NCI-H1436 treated with DMSO at 0.1 percent for 48 hours (cell line): ENCODE measurements at places on chromosomes 3 and 15.

DNA sequence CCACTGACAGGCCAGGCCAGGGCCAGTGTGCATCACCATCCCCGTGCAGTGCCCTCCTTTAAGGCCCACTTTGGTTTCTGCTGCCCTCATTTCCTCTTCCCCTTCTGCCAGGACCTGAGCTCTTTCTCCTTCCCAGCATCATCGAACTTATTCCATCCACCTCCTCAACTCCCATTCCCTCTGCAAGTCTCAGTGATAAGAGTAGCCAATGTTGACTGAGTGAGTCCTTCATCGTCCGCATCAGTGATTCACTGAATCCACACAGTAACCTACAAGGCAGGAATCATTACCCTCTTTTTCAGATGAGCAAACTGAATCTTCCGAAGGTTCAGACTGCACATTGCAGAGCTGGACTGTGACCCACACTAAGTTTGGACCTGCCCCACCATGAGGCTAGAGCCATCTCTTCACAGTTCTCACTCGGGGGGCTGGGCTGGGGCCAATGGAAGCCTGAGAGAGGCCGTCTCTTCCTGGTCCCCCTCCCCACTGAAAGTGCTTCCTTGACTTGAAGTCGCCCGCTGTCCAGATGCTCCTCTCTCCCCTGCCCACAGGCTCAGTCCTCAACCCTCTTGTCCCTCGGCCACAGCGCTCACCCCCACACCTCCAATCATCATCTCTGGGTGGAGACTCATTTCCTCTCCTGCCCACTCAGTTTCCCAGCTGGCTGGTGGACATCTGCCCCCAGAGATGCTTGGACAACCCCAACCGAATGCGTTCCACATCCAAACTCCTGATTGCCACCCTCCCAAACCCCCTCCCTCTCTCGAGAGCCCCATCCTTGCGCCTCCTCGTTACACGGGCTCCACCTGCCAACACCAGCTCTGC lies 15.2 kb upstream of the ANPEP start:
- DNase-seq = no peak

DNA sequence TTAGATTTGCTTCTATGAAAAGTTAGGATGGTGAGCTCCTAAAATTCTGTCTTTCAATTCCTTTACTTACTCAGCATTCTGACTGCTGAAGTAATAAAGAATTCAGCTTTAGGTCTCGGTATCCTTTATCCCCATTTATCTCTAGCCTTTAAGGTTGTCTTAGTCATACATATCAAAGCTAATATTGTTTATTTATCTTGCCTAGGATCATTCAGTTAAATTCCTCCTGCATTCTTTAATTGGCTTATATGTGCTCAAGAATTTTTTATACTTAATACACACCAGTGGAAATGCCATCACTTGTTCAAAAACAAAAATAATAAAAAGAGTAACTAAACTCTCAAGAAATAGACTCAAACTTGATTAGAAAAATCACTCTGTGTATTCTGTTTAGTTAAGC lies 507.0 kb downstream of the ZPLD1 start:
- DNase-seq = no peak

- DNase-seq = no peak
These were observed 928.8 kb upstream of the ALCAM start for GRCh38 chr3:104437891-104438290.

GRCh38 chr3:21524133-21524532 lies 226.9 kb downstream of the ZNF385D start:
- DNase-seq = no peak

DNA sequence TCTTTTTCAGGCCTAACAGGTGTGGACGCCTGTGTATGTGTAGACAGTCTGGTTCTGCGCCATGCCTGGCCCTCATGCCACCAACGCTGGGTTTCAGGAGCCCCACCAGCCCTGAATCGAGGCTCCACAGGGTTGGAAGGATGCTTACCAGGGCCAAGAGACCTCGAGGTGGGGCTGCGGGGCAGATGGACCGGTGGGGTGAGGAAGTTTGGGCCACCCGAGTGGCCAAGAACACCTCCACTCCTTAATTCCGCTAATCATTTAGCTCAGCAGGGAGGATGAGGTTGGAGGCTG lies 6.0 kb upstream of the ONECUT1 start:
- DNase-seq = no peak

GRCh38 chr3:185702262-185703225 lies 116.4 kb downstream of the SENP2 start:
- no peak for DNase-seq

DNA sequence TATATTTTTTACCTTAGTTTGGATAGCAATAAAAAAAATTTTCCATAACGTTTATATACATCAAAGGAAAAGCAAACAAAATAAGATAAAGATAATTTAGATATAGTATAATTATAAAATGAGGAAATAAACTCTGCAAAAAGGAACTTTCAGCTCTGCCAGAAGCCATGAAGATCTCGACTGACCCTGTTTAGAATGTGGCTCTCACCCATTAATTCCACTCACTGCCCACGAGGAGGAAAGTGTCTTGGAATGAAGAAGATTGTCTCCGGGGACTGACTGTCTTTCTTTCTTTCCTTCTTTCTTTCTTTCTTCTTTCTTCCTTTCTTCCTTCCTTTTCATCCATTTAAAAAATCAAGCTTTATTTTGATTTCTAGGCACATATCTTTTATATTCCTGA lies 20.1 kb upstream of the PRR20G start:
- no peak for DNase-seq

GRCh38 chr15:28086175-28086703 lies 12.9 kb downstream of the OCA2 start:
- no peak for DNase-seq

- DNase-seq = no peak
These were observed 722 bp upstream of the POGLUT1 start for GRCh38 chr3:119468041-119468440.

DNA sequence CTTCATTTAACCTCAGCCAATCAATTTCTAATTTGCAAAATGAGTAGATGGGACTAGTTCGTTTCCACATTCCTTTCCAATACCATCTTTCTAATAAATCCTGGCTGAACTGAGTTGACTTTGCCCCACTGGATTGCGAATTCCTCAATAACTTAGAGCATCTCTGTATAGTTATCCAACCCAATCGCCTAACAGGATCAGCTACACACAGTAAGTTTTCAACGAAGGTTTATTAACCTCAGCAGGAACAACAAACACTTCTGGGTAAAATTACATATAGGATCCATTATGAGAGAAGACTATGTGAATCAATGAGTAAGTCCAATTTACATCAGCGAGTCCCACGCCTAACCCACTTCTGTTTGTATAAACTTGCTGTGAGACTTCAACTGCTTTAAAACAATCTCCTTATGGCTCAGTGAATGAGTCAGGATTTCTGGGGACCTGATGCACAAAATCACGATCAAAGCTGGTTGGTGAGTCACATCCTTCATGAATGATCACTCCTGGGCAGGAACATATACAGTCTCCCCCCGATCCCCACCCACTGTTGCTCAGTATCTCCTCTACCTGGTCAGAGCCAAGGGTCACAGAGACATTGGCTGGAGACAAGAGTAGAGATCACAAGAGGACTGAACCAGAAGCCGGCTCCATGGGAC lies 142.8 kb downstream of the EDEM1 start:
- DNase-seq = no peak

DNA sequence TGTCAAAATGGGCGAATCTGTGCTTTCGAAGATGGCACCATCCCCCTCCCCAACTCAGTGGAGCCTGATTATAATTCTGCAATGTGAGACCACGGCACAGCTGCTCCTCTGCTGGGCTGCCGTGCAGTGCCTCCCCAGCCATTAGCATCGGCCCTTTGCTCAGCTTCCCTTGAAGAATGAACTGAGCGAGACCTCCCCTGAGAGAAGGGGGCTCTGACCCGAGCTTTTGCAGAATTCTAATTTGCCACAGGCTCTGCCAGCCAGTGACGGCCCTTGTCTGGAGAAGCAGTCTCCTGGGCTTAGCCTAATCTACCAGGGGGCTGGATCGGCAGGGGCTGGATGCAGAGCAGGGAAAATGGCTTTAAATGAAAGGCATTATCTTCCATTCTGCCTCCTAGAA lies 57.2 kb downstream of the GLDN start:
- no peak for DNase-seq

DNA sequence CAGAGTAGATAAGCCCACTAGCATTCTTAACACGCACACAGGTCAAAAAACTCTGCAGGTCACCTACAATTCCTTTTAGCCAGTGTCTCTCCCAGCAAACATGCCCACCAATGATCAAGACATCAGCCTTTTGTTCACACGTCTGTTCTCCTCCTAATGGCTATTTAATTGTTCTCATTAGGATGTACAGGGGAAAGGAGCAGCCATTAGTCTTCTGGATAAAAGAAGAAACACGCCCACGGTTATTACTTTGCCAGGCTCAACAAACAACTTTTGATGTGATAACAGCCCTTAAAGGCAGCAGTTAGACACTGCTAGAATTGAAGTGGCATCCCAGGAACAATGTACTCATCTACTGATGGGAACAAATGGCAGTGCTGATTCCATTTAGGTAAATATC lies 108.8 kb downstream of the NTRK3 start:
- DNase-seq = no peak

DNA sequence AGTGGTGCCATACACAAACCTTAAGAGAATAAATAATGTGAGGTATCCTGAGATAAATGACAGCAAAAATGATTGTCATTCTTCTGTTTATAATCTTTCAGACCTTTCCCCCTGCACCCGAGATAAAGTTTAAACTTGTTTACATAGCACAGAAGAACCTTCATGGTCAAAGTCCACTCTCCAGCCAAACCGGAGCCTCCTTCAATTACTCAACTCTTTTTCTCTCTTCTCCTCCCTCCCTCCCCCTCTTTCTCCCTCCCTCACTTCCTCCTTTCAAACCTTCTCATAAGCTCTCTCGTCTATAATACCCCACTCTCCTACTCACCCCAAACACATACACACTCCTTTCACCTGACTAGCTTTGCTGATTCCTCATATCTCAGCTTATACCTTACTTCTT lies 198.9 kb downstream of the EFHB start:
- no peak for DNase-seq

DNA sequence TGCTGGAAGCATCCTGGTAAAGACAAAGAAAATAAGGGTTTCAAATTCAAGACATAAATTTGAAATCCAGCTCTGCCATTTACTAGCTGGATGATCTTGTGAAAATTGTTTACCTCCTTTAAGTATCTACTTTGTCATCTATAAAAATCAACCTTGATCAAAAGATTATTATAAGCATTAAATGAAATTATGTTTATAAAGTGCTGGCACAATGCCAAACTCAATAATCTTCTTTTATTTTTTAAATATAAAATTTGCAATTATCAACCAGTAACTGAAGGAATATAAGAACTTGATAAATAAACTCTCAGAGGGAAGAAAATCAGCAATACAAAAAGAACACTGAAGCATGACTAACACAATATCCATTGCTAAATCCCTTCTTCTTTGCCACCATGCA lies 25.8 kb downstream of the C3orf33 start:
- DNase-seq = no peak
